ENCODE measurements at places on chromosomes 1 and 21.

GRCh38 chr1:223776075-223776814 lies 63.9 kb downstream of the CAPN2 start:
- DNase-seq = no peak

- DNase-seq = no peak
Measured at GRCh38 chr1:163056831-163057230, 12.3 kb upstream of the RGS4 start.

GRCh38 chr1:162993846-162994245 lies 75.3 kb upstream of the RGS4 start:
- no peak for DNase-seq

DNA sequence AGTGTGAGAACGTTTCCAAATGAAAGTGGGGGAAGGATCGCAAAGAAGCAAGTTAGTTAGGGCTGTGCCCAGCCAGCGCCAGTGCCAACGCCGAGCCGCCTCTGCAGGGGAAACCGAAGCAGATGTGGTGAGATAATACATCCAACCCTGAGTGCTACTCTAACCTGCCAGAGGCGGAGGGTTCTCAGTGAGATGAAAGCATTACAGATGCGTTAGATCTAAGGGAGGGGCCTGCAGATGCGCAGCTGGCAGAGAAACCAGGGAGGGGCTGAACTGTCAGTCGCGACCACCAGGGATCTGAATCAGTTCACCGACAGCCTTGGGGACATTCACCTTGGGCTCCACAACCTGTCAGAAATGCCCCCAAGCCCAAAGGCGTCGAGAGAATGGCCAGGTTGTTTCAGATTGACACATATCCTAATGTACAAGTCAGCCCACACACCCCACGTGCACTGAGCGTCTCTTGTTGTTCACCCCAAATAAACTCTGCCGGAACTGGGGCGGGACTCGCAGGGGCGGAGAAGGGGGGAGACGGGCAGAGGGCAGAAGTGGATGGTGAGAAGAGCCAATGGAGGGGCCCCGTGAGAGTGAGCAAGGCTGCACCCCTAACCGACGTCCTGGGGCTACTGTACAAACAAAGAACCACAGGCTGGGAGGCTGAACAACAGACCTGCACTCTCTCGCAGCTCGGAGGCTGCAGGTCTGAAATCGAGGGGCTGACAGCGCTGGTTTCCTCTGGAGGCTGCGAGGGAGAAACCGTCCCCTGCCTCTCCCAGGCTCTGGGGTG lies 8.7 kb upstream of the UMODL1 start:
- no peak for DNase-seq

- no peak for DNase-seq
Measured at GRCh38 chr1:235320521-235321179, 7.3 kb downstream of the ARID4B start.

- no peak for DNase-seq
Measured at GRCh38 chr1:244654108-244655038, 1.4 kb downstream of the DESI2 start.

DNA sequence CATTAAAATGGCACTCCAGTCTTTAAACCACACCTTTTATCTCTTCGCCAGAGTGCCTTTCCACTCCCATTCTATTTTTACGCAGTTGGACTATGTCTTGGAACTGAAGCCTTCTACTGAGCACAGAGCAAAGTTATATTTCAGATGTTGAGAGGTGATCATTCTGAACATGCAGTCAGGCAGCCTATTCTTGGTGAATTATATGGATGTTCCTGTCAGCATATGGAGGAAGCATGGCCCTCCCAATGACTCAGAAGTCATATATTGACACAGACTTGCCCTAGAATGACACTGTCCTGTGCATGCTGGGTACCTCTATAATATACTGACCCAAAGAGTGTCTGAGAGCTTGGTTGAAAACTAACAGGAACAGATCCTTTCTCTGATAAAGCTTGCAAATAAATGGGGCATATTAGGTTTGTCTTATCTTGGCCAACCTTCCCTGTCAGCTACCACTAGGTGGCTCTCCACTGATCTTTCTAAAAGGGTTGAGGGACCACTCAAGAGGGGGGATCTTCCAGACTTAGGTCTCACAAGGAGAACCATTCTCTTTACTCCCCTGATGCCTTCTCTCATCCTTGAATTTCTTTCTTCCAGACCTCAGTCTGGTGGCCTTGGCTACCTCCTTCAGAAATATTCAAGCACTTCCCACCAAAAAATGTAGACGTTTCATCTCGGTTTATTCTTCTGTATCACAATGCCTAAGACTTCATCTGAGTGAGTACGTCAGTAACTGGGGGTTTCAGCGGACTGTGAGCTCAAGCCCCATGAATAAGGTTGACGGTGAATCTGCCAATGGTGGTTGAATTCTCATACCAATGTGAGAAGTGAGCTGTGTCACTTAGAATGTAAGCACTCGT lies 11.8 kb upstream of the ALG14 start:
- DNase-seq = no peak

DNA sequence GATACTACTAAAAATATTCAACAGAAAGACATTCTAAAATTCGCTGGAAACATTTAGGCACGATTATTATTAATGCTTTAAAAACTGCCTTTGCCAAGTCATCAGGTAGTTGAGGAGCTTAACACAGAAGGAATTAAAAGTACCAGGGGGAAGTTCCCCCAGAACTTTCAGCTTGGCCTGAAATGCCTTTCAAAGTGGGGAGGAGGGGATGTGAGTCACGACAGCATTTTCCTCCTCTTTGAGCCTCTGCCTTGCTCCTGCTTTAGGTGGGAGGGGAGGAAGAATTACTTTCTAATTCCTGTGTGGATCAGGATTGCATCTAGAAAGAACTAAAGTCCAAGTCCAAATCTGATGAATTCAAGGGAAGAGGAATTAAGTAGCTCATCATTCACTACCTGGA lies 183.7 kb downstream of the CLIC6 start:
- no peak for DNase-seq

- DNase-seq = no peak
Measured at GRCh38 chr1:169765580-169766331, 29.0 kb downstream of the METTL18 start.

DNA sequence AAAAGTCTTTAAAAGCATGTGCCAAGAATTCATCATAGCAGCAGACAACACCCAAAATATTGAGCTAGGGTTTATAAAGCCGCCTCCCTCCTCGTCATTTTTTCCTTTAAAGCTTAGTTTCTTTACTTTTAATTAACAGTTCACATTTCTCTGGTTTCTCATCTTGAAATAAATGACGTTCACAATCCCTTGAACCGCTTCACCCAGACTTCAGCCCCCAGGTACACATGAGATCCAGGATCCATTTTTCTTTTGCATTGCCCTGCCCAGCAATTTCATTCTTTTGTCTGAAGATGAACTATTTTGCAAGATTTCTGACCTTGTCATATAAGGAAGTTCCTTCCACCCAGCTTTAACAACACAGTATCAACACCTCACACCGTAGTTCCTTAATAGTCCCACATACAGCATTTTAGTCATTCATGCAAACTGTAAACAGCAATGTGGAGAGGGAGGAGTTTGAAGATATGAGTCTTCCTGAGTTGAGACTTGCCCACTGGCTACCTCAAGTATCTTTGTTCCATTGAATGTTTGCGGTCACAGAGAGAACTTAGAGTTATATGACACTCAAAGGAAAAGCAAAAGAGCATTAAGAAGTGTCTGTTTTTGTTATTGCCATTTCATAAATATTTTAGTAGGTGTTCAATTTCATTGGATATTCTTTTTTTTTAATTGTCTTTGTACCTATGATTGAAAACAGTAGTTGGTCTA lies 35.3 kb upstream of the CACYBP start:
- DNase-seq = no peak

DNA sequence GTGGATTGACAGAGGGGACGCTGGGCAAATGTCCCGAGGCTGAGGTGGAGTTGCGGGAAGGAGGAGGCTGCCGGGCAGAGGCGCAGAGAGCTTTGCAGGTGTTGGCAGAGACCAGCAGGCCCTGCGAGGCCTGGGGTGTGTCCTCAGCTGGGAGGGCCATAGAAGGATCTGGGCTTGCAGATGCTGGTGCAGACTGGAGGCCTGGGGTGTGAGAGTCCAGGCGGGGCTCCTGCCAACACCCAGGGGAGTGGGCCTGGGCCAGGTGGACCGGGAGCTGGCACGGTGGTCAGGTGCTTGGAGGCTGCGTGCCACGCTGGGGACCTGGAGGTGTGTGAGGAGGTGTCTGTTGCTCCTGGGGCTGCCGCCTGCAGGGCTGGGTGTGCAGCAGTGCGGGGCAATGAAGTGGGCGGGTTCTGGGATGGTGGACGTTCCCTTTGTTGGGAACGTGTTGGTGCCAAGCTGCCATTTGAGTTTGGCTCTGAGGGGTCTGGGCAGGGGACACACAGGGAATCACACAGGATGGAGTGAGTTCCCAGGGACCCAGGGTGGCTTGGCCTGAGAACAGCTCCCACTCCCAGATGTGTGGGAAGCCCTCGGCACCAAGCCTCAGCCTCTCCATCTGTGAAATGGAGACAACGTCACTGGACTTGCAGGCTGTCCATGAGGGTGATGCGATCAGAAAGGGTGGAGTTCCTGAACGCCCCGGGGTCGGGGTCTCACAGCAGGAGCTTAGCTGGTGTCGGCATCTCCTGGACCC lies 39.9 kb upstream of the POFUT2 start:
- no peak for DNase-seq

GRCh38 chr1:221888801-221889200 lies 146.9 kb upstream of the DUSP10 start:
- no peak for DNase-seq

DNA sequence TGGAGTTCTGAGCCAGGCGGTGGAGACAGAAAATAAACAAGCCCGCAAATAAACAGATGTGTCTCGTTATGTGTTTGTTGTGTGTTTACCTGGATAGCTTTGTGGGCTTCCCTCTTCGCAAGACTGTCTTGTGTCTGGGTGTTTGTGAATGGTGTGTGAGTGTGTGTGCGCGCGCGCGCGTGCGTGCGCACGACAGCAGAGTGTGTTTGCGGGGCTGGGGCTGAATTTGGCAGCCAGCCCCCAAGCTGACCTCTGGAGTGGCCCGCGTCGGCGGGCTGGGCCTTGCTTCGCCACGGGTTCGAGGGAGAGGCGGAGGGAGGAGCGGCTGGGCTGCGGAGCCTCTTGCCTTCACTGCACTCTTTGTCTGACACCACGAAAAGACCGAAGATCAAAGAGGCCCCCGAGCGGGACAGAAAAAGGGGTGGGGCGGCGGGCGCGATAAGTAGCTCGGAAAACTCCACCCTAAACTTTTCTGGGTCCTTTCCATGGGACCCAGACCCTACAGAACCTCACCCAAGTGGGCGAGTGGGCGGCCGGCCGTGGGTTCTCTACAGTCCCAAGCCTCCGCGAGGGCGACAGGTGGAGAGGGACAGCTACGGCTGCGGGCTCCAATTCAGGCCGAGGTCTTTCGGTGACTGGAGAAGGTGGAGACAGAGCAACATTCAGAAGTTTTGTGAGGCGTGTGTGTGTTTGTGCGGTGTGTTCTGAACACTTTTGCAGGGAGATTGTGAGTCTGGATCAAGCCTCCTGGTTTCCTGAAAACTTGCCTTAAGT lies 14.5 kb downstream of the PAX7 start:
- DNase-seq = no peak

DNA sequence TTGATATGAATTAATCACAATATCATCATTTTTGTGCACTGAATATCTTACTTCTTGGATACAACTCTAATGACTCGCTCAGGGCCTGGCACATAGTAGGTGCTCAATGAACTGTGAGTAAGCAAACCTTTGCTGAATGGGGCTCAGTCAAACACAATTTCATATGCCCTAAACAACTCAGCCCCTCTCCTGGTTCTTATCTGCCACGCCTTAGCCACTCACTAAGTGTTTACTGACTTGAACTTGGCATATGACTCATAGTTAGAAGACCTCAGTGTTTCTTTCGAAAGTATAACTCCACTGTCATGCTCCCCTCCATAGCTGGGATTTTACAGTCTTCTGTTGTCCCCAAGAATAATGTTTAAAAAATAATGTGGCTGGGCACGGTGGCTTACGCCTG lies 4.8 kb upstream of the IFNLR1 start:
- no peak for DNase-seq

DNA sequence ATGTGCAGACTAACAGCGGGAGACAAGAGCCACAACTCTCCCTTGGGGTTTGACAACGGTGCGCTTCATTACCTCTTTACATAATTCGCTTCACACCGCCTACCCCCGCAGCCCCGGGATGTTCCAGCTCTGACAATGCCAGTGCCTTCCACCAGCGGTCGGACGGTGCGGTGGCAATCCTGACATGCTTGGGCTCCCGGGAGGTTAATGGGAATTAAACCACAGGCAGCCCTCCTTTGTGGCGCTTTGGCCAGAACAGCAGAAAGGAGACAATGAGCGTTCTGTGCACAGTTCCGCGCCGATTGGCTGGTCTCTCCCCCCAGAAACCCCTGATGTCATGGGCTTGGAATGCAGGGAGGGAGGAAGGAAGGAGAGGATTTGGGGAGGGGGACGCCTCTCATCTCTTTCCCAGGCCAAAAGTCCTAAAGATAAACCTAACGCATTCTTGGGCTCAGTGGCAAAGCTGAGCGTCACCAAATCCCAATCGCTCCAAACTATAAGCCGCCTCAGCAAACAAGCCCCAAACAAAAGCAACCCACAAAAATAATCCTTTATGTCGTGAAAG lies 1.3 kb downstream of the CNN3 start:
- DNase-seq = no peak

- no peak for DNase-seq
Measured at GRCh38 chr21:26041431-26042180, 129.0 kb downstream of the APP start.

- DNase-seq = no peak
Measured at GRCh38 chr1:11868331-11868980, 9.7 kb upstream of the NPPB start.

GRCh38 chr1:248111157-248111556 lies 16.2 kb downstream of the OR2L13 start:
- no peak for DNase-seq

Data from NCI-H2081 treated with DMSO at 0.1 percent for 48 hours (cell line).